ENCODE measurements at places on chromosomes 3 and 15. TPM values are rescaled to one million over a fixed set of nuclear protein-coding genes. Genes with fewer than 3 reads are reported as not detected.

- no peak for DNase-seq
These were observed 512.1 kb upstream of the CNTN3 start for GRCh38 chr3:75126556-75126955.

DNA sequence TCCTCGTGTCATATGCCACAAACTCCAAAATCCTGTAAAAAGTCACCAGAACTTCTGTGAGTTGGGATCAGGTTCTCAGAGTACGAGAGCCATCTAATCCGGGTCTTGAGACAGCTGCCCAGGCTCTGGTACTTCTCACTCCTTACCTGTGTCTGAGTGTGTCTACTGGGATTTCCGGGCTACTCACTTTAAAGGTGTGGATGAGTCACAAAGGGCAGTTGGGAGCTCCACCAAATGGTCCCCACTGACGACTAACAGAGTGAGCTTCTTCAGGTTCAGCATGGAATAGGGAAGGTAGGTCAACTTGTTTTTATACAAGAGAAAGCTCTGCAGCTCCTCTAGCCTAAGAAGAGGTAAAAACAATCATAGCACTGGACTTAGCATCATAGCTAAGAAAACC, 29.5 kb downstream of the RTP3 start:
- no peak for DNase-seq

- no peak for DNase-seq
These were observed 55.0 kb upstream of the CTDSPL start for GRCh38 chr3:37806505-37807200.

DNA sequence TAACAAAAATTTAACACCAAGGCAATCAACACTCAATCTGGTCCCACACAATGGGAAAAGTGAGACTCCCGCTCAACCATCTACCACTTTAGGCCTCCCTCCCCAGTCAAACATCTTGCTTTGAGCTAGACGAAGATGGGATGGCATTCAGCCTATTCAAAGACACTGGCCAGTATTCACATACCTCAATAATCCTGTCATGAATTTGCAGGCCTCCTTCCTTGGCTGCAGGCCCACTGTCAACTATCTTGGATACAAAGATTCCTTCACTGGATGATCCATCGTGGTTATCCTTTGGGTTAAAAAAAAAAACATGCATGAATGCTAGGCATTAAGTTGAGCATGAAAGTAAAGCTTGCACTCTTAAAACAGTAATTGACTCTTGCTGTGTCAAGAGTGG, 22.6 kb downstream of the PDZRN3 start:
- DNase-seq: peak; percentile 73

GRCh38 chr3:10273702-10274305, 18.9 kb downstream of the GHRL start:
- no peak for DNase-seq

GRCh38 chr3:106231086-106231485, 362.3 kb upstream of the CBLB start:
- no peak for DNase-seq

DNA sequence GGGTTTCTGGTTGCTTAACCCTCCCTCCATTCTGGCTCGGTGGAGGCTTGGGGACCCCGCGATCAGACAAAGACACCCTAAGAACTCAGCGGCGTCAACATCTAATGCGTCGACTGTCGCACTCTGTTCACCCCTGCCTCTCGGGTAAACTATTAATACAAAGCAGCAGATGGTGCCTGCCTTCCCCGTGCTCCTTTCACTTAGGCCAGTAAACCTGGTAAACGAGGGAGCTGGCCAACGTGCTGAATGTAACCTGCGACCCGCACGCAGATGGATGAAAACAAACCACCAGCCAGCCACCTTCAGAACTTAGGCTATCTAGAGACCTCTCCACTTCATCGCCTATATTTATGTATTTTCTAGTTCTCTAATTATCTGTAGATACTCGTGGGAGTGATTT, 848 bp upstream of the CADPS start:
- DNase-seq: peak; percentile 65

GRCh38 chr3:126261037-126261436, 80.7 kb upstream of the ALDH1L1 start:
- DNase-seq: peak; percentile 26

GRCh38 chr15:60223176-60223575, 174.6 kb downstream of the ANXA2 start:
- DNase-seq: no peak

GRCh38 chr15:60733196-60733595, 254.3 kb upstream of the ICE2 start:
- DNase-seq: no peak

GRCh38 chr3:28050885-28051284, 190.5 kb upstream of the CMC1 start:
- peak; percentile 89 for DNase-seq

- peak; percentile 17 for DNase-seq
These were observed at the start of gene ERC2 for GRCh38 chr3:56468184-56469106. Gene ERC2 (minus strand): TSS chr3:56468467.

GRCh38 chr3:161163297-161163696, 57.8 kb upstream of the NMD3 start:
- DNase-seq: peak; percentile 96

DNA sequence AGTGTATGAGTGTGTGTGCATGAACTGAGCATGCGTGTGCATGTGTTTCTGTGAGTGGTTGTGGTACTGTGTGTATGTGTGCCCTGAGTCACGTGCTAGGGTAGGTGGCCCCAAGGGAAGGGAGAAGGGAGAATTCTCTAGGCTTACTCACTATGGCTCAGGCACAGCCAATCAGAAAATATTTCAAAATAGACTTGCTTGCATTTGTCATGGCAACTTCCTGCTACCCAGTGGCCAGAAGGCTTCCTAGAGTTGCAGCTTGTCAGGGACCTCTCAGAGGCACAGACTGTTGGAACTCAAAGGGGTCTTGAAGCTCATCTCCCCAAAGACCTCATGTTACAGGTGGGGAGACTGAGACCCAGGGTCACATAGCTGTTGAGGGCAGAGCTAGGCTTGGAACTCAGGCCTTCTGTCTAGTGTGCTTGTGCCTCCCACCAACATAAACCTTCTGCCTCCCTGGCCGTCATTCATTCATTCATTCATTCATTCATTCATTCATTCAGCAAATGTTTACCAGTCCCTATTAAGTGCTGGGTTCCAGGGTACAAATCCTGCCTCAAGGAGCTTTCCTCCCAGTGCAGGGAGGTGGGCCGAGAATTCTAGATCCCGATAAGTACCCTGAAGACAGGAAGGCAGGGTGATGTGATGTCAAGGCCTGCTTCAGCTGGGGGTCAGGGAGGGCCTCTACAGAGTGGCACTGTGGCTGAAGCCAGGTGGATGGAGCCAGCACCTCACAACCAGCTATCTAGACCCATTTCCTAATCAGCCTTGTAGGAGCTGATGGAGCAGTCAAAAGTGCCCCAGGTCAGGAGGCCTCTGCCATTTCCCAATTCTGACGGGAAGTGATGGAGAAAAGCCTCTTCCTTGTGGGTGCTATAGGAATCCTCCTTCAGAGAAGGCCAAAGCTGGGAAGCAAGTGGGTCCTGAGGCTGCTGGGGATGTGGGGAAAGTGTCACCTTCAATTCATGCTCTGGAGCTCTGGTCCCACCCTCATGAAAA, 10.9 kb upstream of the RFT1 start:
- DNase-seq: peak; percentile 67

GRCh38 chr3:129207479-129207878, 23.8 kb upstream of the CNBP start:
- DNase-seq: no peak

CISH gene
- total RNA-seq: 1.8 TPM

ZNF662 gene
- 0.29 TPM for total RNA-seq

GHSR gene
- total RNA-seq: not detected

LRRK1 gene
- 5.0 TPM for total RNA-seq

ST8SIA2 gene
- 15.1 TPM for total RNA-seq

NME9 gene
- not detected for total RNA-seq

GPR87 gene
- total RNA-seq: not detected

ETFA gene
- 216 TPM for total RNA-seq

TM4SF4 gene
- not detected for total RNA-seq

Measured in RPMI7951 (cell line).